Right hindlimb (tissue), 1 donor: ENCODE measurements at places on chromosomes 3 and 15.

- DNase-seq, result no peak
Measured at GRCh38 chr3:128919988-128920387, 40.6 kb downstream of the ACAD9 start.

DNA sequence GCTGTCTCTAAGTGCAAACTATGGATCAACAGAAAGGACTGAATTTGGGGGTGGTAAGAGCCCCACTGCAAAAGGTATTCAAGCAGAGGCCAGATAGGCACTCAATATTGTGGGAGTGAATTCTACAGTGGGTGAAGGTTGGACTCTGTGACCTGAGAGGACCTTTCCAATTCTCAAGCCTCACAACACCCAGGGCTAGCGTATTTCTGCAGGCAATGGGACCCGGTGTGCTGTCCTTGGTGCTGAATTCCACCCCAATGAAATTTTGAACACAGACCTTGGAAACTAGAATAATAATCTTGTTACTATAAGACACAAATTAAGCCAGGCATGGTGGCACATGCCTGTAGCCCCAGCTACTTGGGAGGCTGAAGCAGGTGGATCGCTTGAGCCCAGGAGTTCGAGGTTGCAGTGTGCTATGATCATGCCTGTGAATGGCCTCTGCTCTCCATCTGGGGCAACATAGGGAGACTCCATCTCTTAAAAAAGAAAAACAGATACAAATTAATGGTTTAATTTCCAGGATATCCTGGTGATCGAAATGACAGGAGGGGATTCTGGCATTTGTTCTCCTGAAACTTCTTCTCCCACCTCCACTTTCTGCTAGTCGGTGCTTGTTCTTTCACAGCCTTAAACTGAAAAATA lies 135.4 kb downstream of the RAB11A start:
- DNase-seq, result peak; percentile 39

- no peak for DNase-seq
Measured at GRCh38 chr15:25406846-25407245, 32.0 kb downstream of the UBE3A start.

GRCh38 chr3:14869917-14870782 lies 51.4 kb downstream of the FGD5 start:
- DNase-seq, result no peak

GRCh38 chr15:39880718-39881387 lies 39.2 kb downstream of the GPR176 start:
- DNase-seq, result no peak

DNA sequence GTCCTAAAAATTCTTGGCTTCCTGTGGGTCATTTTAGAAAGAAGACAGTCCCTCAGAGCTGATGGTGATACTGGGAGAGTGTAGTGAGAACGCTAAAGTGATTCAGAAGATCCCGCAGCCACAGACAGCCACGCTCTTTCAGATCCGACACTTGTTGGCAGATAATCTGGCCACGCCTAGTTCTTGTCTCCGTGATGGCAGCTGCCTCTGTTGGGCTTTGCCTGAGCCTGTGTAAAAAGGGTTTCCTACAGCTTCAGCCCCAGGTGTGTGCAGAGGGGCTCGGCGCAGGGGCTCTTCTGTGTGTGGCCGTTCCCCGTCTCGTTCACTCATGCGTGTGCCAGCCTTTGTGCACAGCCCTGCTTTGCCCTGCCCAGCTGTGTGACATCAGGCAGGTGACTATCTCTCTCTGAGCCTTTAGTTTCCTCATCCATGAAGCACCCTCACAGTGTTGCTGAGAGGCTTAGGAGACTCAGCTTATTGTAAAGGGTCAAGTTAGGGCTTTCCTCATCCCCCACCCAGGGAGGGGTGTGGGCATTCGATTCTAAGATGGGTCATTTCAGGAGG lies 6.3 kb downstream of the IRAK2 start:
- DNase-seq, result no peak

DNA sequence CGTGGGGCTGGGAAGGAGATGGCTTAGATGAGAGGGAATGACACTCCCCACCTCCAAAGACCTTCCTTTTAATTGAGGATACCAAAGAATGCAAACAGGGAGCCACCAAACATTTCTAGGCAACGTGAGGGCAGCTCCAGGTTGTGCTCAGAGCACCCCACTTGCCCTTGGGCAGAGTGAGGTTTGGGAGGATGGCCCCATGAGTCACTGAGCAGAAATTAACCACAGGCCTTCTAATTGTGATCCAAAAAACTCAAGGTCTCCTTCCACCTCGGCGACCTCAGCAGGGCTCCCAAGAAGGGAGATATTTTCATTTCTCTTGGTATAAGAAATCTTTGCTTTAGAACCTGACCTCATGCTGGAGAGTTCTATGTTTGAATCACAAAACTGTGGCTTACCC lies 305.0 kb upstream of the TPM1 start:
- DNase-seq, result no peak

GRCh38 chr15:98347001-98347400 lies 301.3 kb upstream of the IGF1R start:
- peak; percentile 35 for DNase-seq

- DNase-seq, result no peak
Measured at GRCh38 chr3:89300526-89300925, 193.1 kb downstream of the EPHA3 start.

GRCh38 chr3:16301507-16301906 lies 36.5 kb downstream of the OXNAD1 start:
- DNase-seq, result no peak

DNA sequence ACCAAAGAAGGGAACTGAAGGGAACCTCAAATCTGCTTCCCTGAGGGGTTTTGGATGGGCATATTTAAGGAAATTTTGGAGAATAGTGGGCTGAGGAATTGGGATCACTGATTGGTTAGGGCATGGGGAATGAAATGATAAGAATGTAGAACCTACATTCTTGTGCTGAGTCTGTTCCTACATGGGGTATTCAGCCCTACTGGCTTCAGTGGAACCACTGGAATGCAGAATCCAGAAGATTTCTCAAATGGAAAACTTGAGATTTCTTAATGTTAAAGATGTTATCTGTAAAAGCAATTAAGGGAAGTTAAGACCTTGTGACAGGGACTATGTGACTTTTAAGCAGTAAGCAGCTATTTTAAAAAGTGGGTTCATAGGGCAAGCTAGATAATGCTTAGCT lies 1062.4 kb downstream of the AGBL1 start:
- DNase-seq, result no peak

DNA sequence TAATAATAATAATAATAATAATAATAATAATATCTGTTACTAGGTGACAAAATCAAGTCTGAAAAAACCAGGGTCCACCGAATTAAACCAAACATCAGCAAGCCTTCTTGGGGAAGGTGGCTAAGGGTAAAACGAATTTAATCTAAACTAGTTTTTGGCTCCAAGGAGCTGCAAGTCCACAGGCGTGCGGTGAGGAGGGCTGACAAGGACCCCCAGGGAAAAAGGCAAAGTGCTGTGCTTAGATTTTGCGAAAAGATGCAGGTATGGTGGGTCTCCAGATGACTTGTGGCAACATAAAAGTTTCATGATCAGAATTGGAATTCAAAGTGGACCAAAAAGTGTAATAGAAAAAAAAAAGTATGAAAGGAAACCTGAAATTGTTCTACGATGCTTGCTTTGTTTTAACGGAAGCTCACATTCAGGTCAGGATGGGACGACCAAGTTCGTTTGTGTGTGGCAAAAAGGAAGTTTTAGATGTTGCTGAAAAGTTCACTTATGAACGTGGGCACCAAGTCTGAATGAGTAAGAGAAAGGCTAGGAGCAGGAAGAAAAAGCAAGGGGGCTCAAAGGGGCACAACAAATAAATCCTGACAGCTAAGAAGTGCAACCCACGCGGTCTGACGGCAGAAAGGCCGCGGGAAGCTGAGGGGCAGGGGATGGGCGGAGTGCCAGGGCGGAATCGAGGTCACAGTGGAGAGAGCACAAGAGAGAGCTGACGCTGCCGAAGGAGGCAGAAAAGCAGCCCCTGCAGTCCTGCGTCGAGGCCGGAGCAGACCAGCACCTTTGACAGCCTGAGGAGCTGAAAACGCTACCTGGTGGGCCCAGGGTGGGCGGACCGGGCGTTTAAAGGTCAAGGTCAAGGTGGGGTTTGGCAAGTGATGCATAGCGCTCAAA lies 1.1 kb downstream of the WDR82 start:
- peak; percentile 82 for DNase-seq

- no peak for DNase-seq
Measured at GRCh38 chr3:54042259-54042823, 80.0 kb upstream of the CACNA2D3 start.

- DNase-seq, result peak; percentile 40
Measured at GRCh38 chr3:130773366-130773765, 26.7 kb upstream of the PIK3R4 start.

DNA sequence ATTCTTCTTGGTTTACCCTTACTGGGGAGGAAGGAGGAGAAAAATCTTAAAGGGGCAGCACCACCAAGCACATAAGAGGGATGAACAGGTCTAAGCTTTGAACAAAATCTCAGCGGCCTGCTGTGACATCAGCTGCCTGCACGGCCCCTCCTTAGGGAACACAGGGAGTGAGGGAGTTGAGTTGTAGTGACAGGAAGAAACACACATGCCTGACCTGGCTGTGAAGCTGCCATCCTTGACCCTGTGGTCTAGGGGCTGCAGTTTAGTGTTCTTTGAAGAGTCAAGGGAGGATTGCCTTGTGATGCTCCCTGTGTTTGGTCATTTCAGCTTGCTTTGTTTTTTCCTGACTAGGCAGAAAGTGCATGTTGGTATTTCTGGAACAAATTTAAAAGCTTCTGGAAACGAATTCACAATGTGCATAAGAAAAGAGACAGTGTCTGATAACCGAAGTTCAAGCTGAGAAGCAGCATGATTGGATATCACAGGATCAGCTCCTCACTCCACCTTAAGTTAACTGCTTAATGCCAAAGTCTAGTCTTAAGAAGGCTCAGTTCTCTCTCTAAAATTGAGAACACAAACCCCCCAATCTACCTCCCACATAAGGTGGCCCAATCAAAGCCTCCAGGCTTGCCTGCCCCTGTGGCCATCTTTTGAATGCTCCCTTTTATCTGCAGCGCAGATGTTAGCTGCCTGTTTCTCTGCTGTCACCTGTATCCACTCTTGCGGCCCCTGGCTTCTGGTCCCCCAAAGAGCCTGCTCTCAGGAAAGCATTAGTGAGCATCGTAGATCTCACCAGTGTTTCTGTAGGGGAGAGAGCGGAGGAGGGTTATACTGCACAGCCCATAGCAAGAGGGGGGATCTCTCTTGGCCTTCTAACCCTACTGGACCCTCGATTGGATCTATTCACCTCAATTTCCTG lies 82.2 kb downstream of the SCN11A start:
- DNase-seq, result no peak

GRCh38 chr3:186414735-186415419 lies 52.8 kb upstream of the DGKG start:
- DNase-seq, result no peak

GRCh38 chr15:39783244-39783820 lies 691 bp upstream of the FSIP1 start:
- DNase-seq, result no peak

- DNase-seq, result no peak
Measured at GRCh38 chr3:123104550-123104949, 37.7 kb downstream of the PDIA5 start.

- DNase-seq, result no peak
Measured at GRCh38 chr3:16124636-16125035, 49.8 kb upstream of the GALNT15 start.

- no peak for DNase-seq
Measured at GRCh38 chr3:13174803-13175135, 101.5 kb upstream of the IQSEC1 start.

DNA sequence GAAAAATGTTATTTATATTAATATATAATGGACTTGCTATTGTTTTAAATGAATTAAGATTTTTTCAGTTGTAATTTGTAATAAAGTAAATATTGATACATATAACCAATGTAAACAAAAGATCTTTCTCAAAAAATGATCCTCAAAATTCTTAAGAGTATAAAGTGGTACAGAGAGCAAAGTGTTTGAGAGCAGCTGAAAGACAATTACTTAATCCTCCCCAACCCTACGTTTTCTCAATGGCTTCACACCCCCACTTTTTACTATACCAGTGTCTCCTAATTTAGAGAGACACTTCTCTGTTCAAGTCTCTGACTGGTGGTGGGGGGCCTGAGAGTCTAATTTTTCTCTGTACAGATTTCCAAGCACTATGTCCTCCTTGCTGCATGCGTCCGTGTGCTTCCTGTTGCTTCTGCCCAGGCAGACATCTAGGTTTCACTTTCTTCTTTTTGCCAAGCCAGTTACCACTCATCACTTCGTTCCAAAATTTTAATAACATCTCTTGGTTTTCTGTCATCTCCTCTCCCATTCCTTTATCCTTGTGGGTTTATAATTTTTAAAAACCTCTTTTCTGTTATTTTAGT lies 276.3 kb upstream of the DNAJC19 start:
- no peak for DNase-seq

DNA sequence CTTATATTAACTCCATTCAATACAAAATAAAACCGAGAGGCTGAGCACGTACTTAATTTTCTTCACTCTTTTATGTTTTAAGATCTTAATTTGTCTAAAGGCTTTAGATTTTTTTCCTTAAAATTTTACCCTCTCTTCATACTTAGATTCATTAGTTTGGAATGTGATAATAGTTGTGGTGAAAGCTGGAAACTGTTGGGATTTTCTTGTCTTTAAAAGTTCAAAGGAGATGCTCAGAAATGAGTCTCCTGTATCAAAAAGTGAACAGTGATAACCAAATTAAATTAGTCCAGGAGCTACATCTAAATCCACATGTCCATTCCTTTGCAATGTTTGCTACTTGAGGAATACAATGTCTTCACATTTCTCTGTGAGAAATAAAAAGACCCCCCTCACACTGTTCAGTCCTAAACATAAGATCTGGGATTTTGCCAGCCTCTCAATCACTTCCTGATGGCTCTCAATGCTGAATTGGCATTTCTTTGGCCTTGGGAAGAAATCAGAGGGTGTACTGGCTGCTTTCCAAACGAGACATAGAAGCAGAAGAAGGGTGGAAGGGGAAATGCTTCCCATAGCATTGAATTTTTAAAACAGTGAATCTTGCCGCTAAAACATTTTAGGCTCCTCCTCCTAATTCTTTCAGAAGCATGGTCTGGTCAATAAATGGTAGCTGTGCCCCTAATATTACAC lies 245.0 kb downstream of the SHOX2 start:
- DNase-seq, result no peak

GRCh38 chr3:123352134-123352554 lies 96.7 kb downstream of the ADCY5 start:
- no peak for DNase-seq

DNA sequence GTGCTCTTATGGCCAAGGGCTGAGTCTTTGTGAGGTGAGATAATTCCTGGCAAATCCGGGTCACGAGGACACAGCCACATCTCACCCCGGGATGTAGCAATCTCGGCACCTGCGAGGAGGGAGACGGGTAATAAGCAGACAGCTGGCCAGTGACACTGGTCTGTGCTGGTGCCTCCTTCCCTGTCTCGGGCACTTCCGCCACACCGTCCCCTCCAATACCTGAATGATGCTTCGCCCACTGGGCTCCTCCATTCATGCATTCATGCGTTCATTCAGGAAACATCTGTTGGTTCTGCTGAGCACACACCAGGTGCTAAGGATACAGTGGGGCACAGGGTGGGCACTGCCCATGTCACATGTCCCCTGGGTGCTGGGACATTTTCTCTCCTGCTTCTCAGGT lies 60.1 kb downstream of the ATP10A start:
- no peak for DNase-seq

- no peak for DNase-seq
Measured at GRCh38 chr3:141353652-141354495, 14.4 kb upstream of the ZBTB38 start.

GRCh38 chr3:186871403-186871924 lies 29.0 kb downstream of the ADIPOQ start:
- DNase-seq, result no peak

- peak; percentile 69 for DNase-seq
Measured at GRCh38 chr3:155744626-155745324, at the start of gene PLCH1. Gene PLCH1 (minus strand): TSS chr3:155745071. CDS start chr3:155704224, 40,847 bp downstream.

GRCh38 chr15:27328608-27329007 lies 357.6 kb downstream of the GABRG3 start:
- peak; percentile 59 for DNase-seq
